OCI-LY7 (cell line): ENCODE measurements at places on chromosomes 4 and X.
A peak's percentile ranks its signal among the peaks of the same experiment; 100 is the strongest.

DNA sequence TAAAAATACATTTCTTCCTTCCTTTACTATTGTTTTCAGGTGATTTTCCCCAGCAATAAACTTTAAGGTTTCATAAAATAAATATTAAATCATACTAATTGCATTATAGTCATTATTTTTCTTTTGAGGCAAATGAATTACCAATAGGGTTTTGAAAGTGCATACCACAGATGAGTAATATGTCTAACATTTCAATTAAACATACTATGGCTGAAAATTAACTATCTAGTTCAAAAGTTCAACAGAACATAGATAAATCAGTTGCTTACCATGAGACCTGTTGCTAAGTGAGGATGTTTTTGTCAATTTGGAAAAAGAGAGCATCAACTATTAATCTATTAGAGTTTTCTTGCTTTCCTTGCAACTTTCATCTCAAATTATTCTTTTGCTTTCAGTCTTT is 35.0 kb downstream of the NPY5R start:
- no peak for DNase-seq

DNA sequence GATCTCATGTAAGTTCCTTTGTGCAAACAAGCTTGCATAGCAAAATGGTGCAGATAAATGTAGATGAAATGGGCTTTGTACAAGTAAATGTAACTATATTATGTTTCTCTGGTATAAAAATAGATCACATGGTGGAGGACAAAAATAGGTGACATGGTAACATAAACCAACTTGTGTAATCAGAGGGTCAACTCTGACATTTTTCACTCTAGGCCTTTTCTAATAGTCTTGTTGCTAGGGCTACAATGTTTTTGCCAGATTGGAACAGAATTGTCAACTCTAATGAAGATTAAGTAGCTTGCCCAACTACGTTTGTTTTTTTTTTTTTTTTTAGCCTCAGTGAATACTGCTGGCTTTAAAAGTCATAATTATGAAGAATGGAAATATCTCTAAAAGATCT is 11.5 kb downstream of the MAD2L1 start:
- DNase-seq, result no peak

- no peak for DNase-seq
Observed at GRCh38 chrX:137565921-137566745, at the start of gene ZIC3. Gene ZIC3, plus strand, starts transcription at chrX:137566127. Its CDS starts 565 bp downstream, at chrX:137566692.

DNA sequence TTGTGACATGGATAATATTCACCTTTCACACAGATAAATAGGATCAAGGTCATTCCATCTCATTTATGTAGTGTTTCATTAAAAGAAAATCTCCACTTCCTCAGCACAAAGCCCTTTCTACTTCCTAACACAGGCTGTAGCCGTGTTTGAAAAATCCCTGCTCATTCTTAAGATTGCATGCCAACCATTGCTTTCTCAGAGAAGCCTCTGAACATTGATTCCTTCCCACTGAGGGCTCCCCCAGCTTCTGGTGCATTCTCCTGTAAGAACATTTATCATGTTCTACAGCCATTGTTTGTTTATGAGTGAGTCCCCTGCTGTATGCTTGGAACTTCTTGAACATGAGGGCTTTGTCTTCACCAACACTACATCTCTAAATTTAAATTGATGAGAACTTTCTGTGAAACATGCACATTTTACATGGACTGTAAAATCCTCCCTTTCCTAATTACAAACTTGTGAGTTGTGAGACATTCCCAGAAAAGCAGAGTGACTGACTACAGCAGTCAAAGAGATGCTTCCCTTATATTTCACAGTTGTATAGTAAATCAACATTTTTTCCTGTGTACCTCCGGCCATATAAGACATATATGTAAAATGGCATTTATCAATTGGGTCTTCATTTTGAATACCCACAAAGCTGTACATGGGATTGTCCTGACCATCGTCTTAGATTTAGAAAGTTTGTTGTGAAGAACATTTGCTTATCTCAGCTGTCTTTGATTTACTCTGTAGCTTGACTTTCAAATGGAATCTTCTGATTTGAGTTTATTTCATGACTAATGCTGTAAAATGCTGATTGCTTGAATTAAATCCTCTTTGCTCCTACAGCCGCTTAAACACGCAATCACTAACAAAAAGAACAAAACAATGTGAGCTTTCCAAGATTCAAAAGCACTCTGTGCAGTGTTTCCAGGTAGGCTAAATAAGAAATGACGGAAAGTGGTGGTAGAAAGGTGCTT is 600.5 kb upstream of the SLIT2 start:
- DNase-seq, result no peak

- no peak for DNase-seq
Observed at GRCh38 chrX:96424007-96424406, 260.6 kb upstream of the DIAPH2 start.

DNA sequence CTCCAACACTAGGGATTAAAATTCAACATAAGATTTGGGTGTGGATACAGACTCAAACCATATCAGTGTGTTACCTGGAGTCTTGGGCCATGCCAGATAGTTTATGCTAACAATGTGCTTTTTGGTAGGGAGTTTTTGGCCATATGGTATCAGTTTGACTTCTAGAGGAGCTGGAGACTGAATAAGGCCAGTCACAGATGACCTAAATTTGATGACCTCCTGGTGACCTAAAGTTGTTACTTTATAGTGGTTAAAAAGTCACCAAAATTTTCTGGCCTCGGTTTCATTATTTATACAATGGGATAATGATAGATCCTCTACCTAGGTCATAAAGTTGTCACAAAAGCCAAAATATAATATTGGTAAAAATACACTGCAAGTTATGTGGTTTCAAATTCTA is 877.1 kb downstream of the RAPGEF2 start:
- no peak for DNase-seq

DNA sequence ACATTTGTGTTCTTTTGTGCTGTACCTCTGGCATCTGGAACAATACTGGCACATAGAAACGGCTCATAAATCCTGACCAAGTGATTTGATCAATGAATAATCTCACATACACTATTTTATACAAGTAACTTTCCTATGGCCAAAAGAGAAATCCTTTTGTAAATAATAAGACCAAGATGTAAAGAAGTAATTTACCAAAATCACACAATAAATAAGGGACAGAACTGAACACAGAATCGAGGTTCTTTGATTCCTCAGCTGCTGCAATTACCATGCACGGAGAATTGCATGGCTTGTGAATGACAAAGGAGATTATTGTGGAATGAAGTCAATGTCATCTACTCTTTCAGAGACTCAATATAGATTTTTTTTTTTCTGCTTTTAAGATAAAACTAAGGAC is 576.8 kb upstream of the SMIM31 start:
- no peak for DNase-seq

DNA sequence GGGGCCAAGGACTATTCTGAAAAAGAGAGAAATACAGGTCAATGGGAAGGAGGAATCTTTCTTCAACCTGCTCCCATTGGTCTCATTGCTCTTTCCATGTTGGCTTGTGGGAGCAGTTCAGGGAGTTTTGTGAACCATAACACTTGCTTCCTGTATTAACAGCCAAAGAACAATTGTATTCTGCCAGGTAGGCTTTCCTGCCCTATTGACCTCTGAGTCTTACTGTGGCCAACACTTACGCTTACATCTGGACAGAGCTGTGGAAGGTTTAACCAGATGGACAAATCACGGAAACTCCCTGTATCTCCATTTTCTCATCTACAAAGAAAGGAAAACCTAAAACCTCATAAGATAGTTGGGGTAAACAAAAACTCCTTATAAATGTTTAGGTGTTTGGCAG is 30.7 kb downstream of the MID1IP1 start:
- no peak for DNase-seq

DNA sequence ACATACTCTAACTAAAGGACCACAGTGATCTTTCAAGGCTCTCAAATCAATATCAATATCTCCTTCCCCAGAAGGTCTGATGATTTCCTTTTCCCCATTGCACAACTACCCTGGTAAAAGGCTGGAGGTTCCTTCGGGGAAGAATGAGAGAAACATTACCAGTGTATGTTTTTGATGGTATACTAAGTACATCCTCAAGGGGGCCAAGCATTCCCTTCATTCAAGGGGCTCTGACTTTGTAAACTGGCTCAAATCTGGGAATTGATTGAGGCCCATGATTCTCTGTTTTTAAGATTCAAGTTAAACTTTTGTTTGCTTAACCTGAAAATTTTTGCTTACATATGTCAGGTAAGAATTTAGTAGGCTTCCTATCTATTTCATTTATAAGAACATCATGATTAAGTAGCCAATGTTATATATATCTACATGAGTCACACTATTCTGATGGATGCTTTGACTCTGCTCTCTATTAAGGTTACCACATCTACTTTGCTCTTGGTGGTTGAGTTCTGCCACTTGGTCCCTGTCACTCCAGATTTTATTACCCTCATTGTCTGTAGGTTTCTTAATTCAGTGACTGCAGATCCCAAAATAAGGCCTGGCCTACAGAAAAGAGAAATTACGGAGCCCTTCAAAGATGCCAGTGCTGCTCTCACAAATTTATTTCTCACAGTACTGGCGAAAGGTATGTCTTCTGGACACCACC is 16.4 kb upstream of the GUCY1B1 start:
- no peak for DNase-seq

- DNase-seq, result peak; percentile 63
Observed at GRCh38 chr4:74133786-74134499, 24.0 kb upstream of the MTHFD2L start.

DNA sequence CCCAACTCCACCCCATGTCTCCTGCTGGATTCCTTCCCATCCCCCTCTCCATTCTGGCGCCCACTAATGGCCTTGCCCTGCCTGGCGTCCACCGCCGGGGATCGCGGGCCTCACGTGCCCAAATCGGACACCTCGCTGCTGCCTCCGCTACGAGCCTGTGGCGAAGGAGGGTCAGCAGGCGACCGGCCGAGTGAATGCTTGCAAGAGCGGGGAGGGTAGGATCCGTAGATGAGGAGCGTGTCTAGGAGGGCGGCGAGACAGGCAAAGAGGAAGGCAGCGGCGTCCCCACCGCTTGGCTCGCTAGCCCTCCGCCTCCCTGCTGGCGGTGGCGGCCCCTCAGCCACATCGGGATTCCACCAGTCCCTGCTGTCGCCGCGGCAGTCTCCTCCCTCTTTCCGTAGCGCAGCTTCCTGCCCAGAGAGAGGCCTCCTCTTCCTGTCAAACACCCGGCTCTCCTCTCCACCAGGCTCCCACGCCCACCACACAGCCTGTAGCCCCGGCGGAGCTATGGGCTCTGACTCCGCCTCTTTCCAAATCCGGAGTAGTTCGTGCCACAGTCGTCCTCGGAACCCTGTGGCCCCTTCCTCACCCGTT is at the start of gene SPIN2B:
SPIN2B (minus strand) TSS at position 387 of the 594 bp plus-strand sequence.
- DNase-seq, result peak; percentile 80

DNA sequence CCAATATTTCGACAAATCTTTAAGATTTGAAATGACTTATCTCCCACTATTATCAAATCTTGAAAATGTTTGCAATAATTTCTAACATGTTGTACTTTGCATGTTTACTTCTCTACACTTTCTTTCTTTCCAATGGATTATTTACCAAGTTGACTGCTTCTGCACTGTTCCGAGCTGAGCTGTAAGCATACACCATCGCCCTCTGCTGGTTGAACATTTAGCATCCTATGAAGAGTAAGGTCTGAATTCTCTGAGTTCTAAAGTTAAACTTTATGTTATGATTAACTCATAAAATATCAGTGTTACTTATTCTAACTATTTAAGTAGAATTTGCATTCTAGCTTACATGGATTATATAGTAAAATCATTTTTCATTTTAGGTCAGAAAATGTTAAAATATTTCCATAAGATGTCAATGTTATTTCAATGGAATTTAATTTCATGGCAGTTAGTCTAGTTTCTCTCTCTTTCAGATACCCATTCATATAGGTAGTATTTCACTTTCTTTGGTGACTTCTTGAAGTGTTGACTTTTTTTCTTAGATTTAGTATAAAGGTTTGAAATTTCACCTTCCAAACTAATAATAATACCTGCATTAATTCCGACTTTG is 137.4 kb downstream of the DKK2 start:
- DNase-seq, result peak; percentile 51

GRCh38 chrX:123731258-123731986 is 1.4 kb downstream of the THOC2 start:
- DNase-seq, result peak; percentile 20

GRCh38 chr4:51842167-51842553 is 793 bp upstream of the DCUN1D4 start:
- DNase-seq, result no peak

- DNase-seq, result no peak
Observed at GRCh38 chr4:25563071-25563564, 92.5 kb upstream of the SLC34A2 start.

GRCh38 chr4:25783943-25784342 is 78.8 kb downstream of the SEL1L3 start:
- DNase-seq, result no peak

GRCh38 chr4:163107754-163108153 is 58.9 kb downstream of the NAF1 start:
- no peak for DNase-seq

- DNase-seq, result no peak
Observed at GRCh38 chr4:88814043-88814617, 116.5 kb upstream of the NAP1L5 start.

DNA sequence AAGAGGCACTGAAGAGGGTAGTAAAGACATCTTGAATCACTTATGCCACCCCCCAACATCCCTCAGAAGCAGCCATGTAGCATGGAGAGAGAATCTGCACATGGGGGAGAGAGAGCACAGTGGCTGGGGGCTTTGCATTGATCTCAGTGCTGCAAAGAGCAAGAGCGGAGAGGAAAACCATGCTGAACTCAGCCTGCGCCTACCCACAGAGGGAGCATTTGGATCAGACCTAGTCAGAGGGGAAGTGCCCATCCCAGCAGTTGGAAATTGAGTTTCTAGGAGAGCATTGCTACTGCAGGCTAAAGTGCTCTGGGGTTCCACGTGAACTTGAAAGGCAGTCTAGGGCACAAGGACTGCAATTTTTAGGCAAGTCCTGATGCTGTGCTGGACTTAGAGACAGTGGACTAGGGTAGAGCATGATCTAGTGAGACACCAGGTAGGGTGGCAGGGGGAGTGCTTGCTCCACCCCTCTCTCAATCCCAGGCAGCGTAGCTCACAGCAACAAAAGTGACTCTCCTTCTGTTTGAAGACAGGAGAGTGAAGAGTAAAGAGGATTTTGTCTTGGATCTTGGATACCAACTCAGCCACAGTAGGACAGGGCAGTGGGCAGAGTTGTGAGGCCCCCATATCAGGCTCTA is 9.0 kb upstream of the PROM1 start:
- DNase-seq, result no peak

DNA sequence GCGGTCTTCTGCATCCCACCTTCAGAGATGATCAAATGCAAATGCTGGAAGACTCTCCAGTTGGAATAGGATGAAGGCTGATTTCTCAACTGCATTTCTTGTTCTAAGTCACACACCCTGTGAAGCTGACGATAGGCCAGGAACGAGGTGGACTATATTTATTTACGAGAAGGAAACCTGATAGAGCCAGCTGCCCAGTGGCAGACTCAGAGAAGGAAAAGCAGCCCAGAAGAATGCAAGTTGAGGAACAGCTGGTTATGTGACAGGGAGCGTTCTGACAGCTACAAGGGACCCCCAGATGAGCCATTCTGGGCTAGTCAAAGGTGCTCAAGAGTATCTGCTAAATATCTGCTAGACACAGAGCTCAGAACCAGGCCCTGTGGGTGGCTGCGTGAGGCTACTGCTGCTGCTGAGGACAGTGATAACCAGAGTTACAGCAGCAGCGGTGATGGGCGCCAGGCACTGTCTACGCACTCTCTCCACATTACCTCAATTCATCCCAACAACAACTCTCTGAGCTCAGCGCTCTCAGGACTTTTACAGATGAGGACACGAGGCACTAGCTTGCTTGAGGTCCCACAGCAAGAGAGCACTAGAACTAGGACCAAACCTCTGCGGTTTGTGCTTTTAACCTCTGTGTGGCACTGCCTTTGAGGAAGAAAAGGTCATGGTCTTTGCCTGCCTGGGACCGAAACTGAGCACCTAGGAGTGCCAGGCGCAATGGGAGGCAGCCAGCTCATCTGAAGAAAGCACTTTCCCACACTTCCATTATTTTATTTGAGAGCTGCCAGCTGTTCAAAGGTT is 69.0 kb downstream of the GATB start:
- no peak for DNase-seq
